ENCODE measurements at places on chromosomes 5 and 9. TPM values are rescaled to one million over a fixed set of nuclear protein-coding genes. Genes with fewer than 3 reads are reported as not detected.

- no peak for DNase-seq
These were observed 920 bp downstream of the LPCAT1 start for GRCh38 chr5:1522601-1523479.

STOML2 gene
- total RNA-seq = 147 TPM

DNA sequence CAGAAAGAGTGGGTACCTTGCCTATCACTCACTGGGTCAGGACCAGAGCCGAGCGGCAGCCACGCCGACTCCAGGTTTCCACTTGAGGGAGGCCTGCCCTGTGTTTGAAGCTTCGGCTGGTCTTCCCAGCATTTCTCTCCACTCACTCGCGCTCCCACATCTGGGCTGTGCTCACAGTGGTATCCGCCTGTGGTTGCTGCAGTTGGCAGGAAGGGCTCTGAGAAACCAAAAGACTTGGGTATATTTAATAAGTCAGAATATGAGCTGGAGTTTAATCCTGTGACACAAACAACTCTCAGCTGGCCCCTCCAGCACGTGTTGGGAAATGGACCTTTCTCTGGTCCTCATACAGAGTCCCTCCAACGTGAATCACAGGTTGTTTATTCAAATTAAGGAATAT lies 70.9 kb downstream of the SPRY4 start:
- peak; percentile 39 for DNase-seq

DNA sequence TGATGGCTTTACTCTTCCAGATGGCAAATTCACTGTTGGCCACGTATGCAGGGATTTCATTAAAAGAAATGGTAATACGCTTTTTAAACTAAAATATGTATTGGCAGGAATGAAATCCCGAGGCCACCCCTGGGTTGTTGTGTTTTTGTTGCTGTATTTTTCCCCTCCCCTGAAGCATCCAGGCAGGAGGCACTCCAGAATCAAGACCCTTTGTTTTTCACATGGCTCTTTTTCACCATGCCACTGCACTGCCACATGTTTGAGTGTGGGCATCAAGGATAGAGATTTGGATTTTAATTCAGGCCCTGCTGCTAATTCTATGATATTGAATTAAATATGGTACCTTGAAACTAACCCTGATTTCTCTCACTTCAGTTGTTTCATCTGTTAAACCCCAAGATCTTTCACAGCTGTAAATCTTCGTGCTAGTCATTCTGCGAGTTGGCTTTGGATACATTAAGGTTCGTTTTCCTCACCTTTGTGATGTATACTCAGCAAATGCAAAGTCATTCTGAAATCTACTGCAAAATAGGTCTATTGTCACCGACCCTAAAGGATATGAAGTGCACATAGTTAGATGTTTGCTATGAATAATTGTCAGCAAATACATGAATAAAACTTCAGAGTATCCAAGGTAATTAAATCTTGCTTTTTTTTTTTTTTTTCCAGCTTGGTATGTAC lies 533.4 kb downstream of the PTPRD start:
- DNase-seq = no peak

PLK2 gene
- 38.8 TPM for total RNA-seq

SGCD gene
- 5.8 TPM for total RNA-seq

DNA sequence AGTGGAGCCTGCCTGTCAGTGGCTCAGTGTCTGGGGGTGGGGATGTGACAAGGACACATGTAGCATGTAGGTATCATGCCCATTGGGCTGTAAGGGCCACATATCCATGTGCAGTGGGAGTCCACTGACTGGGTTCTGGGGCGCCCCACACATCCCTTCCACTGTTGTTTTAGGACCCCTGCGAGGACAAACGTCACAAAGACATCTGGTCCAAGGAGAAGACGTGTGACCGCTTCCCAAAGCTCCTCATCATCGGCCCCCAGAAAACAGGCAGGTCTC lies 33.4 kb downstream of the NDST1 start:
- no peak for DNase-seq

- no peak for DNase-seq
These were observed 16.0 kb downstream of the ANGPTL2 start for GRCh38 chr9:127106466-127106855.

DNA sequence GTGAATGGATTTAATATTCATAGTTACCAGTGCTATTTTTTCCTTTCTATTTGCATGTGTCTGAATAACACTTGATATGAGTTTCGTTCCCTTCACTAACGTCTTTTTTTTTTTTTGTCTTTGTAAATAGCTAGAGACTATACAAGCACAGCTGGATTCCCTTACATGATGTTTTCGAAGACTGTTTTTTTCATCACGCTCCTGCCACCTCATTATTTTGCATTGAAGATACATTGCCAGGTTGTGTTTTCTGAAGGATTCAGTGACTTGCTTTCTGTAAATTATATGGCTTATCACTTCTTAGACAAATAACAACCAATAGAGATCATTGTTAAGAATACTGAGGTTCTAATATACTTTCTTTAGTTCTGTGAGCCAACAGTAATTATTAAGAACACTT lies 207.5 kb downstream of the COMMD10 start:
- no peak for DNase-seq

GRCh38 chr5:111364992-111365391 lies 140.8 kb downstream of the CAMK4 start:
- DNase-seq = peak; percentile 51

DNA sequence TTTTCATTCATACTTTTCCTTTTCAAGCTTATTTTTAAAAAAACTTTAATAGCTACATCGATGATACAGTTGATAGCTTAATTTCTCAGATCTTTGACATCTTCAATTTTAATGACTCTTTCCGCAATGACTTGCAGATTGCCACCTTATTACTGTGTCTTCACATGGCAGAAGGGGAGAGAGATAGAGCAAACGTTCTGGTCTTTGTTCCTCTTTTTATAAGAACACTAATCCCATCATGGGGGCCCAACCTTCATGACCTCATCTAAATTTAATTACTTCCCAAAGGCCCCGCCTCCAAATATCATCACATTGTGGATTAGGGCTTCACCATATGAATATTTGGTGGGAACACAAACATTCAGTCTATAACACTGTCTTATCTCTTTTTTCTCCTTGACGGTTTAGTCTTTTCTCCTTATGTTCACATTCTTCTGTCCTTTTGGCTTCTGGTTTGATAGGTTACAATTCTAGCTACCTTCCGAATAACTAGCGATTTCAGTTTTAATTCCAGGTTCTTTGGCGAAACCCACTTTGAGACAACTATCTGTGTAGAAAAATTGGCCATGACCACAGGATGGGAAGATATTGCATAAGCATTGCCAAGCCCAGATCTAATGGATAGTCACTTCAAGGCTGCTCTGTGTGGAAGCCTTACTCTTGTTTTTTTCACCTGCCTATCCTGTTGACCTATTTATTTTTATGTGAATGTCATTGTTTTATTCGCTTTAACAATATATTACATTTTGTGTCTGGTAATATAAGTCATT lies 5.0 kb downstream of the ZNF189 start:
- DNase-seq = no peak

GRCh38 chr9:137463931-137464290 lies 4.8 kb upstream of the NSMF start:
- DNase-seq = no peak

DNA sequence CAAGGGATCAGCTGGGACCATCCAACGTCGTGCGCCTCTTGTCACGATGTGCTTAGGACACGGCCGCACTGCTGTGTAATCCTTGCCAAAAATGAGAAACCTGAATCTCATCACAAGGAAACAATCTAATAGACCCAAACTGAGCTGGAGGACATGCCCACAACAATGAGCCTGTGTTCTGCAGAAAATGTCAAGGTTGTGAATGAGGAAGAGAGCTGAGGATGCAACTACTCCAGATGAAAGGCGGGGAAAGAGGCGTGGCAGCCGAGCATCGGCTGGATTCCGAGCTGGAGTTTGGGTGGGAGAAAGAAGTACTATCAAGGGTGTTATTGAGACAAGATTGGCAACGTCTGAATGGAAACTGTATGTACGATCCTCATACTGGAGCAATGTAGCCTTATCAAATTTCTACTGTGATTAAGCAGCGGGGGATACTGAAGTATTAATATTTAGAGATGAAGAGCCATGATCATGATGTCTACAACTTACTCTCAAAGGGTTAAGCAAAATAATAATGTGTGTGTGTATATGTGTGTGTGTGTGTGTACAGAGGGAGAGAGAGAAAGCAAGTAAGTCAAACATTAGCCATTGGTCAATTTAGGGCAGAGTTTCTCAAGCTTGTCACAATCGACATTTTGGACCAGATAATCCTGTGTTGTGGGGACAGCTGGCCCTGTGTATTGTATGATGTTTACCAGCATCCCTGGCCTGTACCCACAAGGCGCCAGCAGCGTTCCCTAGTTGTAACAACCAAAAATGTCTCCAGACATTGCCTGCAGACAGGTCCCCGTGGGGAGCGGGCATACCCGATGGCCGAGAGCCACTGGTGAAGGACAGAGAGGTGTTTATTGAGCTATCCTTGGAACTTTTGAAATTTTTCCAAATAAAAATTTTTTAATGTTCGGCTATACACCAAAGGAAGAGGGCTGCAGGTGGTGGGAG lies 46.5 kb downstream of the DUSP1 start:
- DNase-seq = no peak

LCNL1 gene
- not detected for total RNA-seq

DNAJC21 gene
- 64.9 TPM for total RNA-seq

DNA sequence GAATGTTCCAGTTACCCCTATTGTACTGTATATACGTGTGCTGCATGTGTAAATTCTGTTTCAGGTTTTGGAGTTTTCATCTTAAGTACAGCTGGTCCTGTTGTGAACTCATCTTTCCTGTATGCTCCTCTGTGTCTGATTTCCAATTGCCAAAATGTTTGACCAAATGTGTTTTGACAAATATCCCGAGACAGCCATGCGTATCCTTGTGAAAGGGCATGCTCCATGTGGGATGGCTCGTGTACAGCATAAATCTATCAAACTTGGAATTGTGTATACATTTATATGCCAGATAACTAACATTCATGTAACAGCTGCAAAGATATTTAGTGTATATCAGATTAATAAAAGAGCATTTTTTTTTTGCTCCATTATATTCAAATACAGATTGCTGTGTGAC lies 69.5 kb upstream of the IQGAP2 start:
- DNase-seq = no peak

- no peak for DNase-seq
These were observed 481.0 kb upstream of the RGMB start for GRCh38 chr5:98292496-98292895.

GRCh38 chr5:150490754-150491153 lies 17.2 kb upstream of the NDST1 start:
- no peak for DNase-seq

AGXT2 gene
- total RNA-seq = not detected

GRCh38 chr9:105178076-105178475 lies 66.4 kb upstream of the SLC44A1 start:
- no peak for DNase-seq

UBLCP1 gene
- 26.4 TPM for total RNA-seq

- DNase-seq = no peak
These were observed 39.8 kb downstream of the BARHL1 start for GRCh38 chr9:132622159-132622558.

ZSWIM6 gene
- 10.6 TPM for total RNA-seq

- DNase-seq = no peak
These were observed 6.4 kb downstream of the FPGS start for GRCh38 chr9:127809002-127809539.

FSTL4 gene
- 7.1 TPM for total RNA-seq

DNA sequence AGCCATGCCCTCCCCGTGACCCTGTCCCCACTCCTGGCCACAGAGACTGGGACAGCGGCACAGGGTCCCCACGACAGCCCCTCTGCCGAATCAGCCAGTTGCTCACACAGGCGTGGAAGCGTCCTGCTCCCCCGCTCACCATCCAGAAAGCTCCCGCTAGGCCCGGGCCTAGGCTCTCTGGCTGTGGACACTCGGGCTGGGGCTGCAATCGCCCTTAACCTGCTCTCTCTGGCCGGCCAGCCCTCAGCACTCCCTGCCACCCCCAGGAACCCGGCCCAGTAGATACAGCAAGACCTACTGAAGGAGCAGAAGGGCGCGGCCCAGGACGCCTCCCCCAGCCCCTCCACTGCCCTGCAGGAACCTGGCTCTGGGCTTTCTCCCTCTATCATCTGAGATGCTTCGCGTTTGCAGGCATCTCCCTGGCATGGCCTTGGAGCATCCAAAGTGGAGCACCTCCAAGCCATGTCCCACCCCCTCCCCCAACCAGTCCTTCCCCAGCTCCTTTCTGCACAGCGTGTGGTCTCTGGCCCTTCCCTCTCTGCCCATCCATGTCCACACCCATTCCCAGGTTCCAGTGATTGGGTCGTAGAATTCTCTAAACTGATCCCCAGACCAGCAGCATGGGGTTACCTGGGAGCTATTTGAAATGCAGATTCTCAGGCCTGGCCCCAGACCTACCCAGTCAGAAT lies 113.7 kb upstream of the LMX1B start:
- no peak for DNase-seq

DNA sequence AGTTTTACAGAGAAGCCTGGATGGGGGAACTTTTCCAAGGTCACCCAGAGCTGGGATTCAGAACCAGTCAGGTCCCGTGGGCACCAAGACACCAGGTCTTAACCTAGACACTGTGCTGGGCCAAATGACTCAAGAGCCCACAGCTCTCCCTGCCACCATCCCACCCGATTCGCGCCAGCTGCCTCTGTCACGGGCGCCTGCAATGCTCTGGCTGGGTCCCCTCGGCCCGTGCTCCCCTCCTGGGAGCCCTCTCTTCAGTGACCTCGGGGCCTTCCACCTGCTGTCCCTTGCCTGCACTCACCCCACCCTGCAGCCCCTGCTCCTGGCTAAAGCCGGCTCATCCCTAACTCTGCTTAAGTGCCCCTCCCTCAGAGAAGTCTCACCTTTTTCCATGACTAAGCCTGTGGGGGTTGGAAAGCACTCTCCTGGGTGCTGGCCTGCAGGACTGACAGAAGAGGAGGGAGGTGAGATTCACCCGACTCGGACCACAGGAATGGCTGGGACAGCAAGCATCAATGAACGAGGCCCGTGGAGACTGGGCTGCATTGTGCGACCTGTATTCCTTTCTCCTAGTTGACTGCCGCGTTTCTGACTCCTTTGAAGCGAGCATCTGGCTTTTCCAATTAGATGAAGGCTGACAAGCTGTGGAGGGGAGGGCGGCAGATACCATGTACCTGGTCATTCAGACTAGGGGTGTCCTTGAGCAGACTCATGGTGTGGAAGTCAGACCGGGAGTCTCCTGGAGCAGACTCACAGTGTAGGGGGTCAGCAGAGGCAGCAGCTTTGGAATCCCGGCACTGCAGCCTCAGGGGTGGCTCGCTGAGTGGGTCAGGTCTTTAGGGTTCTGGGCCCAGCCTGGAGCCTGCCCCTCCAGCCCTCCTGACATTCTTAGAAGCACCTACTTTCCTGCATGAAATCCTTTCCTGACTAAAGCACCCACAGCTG lies 5.8 kb upstream of the IL4 start:
- no peak for DNase-seq

DNA sequence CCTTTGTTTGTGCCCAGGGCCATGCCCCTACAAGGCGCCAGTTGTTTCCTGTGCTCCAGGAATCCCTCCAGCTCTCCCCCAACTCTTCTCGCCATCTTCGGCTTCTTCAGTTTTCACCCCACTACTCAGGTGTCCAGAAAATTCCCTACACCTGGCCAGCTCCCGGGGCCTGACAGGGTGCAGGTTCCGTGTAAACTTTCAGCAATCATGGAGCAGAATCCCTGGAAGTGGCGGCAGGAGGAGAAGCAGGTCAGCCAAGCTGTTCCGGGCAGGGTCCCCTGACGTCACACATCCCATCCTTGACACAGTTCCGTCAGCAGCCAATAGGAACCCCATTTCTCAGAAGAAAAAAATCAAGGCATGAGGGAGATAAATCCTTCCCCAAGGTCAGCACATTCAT lies 12.2 kb upstream of the ADGRD2 start:
- DNase-seq = no peak

ROPN1L gene
- not detected for total RNA-seq

Data from SJCRH30 (cell line).